ENCODE measurements at places on chromosomes 1 and 21.

DNA sequence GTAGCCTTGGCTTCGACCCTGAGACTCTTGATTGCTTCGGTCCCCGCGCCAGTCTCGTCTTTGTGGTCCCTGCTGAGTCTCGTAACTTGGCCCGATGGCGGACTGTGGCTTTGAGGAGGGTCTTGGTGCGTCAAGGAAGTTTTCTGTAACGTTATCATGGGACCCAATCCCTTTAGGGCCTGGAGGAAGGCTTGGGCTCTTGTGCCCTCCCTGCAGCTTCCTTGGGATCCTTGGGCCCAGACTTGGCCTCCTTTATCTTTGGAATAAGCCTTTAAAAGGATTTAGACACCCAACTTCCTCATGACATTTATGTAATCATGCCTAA, 371 bp downstream of the ZMPSTE24 start:
- DNase-seq: no peak

DNA sequence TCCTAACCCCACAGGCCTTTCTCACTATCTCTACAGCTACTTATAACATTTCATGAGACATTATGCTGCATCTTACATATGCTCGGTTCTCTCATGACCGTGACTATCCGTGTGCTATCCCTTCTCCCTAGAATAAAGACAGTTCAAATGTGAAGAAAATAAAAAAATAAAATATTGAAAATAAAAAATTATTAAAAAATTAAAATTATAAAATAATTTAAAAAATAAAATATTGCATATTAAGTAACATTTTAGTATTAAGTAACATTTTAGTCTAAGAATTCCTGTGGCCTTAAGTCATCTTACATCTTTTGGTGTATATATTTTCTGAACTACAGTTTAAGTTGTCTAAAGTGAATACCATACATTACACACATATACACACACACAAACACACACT, 415.5 kb downstream of the DPYD start:
- DNase-seq: no peak

GRCh38 chr1:205583461-205584130, 48.2 kb downstream of the ELK4 start:
- DNase-seq: no peak

DNA sequence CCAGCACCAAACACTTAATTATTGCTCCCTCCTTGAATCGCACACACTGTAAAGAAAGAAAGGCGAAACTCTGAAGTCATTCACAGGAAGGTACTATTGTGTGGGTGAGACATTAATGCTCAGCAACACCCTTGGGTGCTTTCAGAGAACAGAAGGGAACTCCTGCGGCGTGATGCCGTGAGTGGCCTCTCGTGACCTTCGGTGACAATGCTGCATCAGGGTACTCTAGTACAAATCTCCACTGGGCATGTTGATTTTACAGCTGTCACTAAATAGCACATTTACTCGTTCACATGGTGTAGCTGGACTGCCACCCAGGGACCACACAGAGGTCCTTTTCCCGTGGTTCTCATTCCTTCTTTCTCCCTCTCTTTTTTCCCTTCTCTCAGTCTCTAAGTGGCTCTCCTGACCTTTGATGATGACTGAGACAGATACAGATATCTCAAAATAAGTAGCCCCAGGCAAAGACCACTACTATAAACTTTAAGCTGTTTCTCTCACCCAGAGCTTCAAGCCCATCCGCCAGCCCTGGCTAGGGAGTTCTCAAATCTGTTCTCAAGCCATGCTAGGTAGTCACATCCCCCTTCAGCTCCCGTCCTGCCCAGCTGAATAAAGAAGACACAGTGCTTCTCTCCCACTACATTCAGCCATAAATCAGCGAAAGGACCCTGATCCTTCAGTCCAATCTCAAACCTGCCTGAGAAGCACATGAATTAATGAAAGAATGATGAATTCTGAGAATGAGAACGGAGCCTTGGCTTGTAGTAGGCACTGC, 223.4 kb upstream of the FMN2 start:
- no peak for DNase-seq

- DNase-seq: no peak
Observed at GRCh38 chr1:24191860-24192259, 4.8 kb upstream of the IFNLR1 start.

DNA sequence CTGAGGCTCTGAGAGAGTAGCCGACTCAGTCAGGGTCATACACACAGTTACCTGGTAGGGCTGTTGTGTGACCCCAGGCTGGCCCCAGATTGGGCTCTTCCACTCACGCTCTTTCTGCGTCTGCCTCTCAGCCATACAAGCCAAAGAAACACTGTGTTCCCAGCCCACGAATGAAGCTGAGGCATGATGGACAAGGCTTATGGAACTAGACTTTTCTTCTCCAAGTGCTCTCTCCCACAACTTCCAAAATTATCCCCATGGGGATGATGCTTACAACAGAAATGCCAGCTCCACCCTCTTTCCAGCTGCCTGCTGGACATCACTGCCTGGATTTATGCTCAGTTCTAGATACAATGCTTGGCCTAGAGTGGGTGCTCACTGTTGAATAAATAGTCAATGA, 102.8 kb upstream of the JUN start:
- no peak for DNase-seq

GRCh38 chr1:40823983-40824382, 38.2 kb downstream of the CITED4 start:
- no peak for DNase-seq

GRCh38 chr1:226476648-226477319, 68.9 kb upstream of the PARP1 start:
- DNase-seq: no peak

- no peak for DNase-seq
Observed at GRCh38 chr1:914131-914890, 9.4 kb upstream of the SAMD11 start.

Data from stimulated activated CD8-positive, alpha-beta memory T cell treated with anti-CD3 and anti-CD28 coated beads, Interleukin-7, amount 100 ng/mL, for 1 hour (primary cell).